ENCODE measurements at places on chromosomes 13 and 19.

DNA sequence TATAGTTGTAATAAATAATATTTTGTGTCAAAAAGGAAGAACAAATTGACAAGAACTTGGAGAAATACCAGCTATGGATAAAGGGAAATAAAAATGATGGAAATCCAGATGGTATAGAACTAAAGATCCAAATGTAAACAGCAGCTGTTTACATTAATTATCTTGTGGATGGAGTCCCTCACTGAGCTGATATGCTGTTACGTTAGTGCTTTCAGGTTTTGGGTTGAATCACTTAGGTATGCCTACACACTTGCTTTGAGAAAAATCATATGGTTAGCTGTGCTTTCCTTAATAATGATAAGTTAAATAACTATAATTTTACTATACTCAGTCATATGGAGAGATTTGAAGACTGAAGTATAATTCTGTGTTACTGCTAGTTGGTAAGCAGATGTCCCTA lies 27.7 kb downstream of the WASF3 start:
- no peak for DNase-seq

- DNase-seq, result no peak
Measured at GRCh38 chr13:39565036-39565949, 37.7 kb downstream of the LHFPL6 start.

GRCh38 chr19:12794971-12795381 lies 3.7 kb downstream of the JUNB start:
- DNase-seq, result no peak

- no peak for DNase-seq
Measured at GRCh38 chr19:49896863-49897621, at the start of gene IL4I1. IL4I1 (minus strand) TSS chr19:49896887; CDS start chr19:49896160, 727 bp downstream.
